ENCODE measurements at places on chromosomes 16 and 17.
A peak's percentile ranks its signal among the peaks of the same experiment; 100 is the strongest.

GRCh38 chr17:13462673-13463124 is 139.0 kb downstream of the HS3ST3A1 start:
- DNase-seq, result no peak

DNA sequence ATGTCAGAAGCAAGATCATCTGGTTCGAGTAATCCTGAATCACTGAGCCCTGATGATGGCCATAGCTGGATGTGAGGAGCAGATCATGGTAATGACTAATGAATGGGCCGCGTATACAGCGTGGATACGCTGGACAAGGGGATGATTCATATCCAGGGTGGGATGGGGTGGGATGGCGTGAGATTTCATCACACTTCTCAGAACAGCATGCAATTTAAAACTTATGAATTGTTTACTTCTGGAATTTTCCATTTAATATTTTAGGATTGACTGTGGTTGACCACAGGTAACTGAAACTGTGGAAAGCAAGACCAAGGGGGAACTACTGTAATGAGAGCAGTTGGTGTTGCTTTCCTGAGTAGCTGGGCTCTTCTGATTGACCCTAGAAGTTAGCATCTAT is 225.5 kb downstream of the STX8 start:
- no peak for DNase-seq

DNA sequence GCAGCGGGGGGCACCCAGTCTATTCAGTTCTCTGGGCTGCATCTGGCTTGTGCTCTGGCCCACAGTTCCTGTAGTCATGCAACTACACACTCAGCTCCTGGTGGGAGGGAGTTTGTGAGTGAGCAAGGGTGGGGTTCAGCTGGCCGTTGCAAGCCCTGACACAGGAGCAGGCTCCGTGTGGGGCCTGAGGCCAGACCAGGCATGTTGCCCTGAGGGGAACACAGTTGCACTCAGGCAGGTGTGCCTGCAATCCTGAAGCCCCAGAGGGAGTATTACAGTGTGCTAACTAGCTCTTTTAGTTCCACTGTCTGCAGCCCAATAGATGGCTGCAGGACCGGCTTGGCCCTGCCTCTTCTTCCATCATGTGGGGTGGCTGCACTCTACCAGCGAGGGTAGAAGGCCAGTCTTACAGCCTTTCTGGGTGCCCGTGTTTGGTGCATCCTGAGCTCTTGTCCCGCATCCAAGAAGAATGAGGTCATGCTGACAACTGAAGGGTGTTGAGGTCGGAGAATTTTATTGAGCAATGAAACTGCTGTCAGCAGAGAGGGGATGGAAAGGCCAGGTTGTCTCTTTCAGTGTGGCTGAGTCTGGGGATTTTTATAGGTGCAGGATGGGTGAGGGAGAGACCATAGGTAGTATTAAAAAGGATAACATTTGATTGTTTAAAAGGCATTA is 49.9 kb upstream of the ELAC2 start:
- no peak for DNase-seq

- no peak for DNase-seq
Observed at GRCh38 chr16:90070440-90070839, 6.7 kb downstream of the PRDM7 start.

GRCh38 chr17:33837281-33837680 is 417.8 kb upstream of the CCL2 start:
- no peak for DNase-seq

DNA sequence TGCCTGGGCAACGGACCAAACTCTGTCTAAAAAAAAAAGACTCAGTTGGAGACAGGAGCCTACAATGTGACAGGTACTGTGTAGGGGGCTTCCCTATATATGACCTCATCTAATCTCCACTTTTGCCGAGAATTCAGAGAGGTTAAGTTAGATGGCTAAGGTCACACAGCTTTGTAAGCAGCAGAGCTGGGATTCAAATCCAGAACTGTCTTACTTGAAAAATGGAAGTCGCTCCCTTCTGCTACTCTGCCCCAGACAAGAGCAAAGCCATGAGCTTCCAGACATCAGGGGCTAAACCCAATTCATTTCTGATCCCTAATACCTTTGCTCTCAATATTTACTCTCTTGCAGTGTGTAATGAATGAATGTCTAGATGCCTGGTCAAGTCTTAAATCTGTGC is 41.5 kb upstream of the ABCC12 start:
- no peak for DNase-seq

- peak; percentile 75 for DNase-seq
Observed at GRCh38 chr17:79612468-79613194, 1.8 kb upstream of the RBFOX3 start.

DNA sequence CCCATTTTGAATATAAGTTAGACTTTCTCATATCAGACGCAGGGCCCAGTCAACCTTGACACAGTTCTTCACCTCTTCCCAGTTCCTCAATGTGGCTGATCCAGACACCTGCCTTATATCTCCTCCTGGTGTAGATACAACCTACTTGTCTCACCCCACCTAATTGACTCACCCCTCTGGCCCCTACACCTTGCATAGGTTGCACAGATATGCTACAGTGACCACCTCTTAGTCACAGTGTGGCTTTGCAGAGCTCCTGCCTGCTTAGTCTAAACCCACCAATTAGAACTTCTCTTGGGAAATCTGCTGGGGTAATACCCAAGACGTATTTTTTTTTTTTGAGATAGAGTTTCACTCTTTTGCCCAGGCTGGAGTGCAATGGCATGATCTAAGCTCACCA is 16.8 kb downstream of the CHP2 start:
- DNase-seq, result no peak

DNA sequence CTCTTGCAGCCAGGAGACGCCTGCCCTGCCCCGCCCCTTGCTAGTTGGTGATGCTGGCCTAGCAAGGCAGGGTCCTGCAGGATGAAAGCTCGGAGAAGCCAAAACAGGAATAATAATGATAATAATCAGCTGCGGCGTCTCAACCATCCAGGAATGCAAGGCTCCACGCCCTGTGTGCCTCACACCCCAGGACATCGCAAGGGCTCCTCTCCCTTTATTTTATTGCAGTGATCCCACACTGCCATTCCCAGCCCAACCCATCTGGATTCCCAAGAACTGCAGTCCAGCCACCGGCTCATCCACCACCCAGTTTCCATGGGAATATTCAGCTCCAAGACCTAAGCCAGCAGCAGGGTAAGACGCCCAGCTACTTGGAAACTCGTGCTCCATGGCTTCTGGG is 21.0 kb upstream of the ZNF652 start:
- DNase-seq, result no peak

DNA sequence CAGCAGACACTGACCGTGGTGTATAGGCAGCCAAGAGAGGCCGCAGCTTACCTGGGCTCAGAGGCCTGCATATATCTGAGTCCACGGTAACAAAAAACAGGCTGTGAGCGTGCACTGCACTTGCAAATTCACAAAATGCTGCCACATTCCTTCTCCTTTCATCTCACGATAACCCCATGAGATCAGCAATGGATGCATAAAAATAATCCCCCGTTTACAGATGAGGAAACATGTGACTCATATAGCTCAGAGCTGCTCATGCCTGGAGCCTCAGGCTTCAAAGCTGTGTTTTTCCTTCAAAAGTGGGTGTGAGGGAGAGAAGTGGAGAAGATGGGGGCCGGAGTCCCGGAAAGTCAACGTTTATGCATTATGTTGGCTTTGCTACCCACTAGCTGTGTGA is 118.3 kb upstream of the FOXF1 start:
- DNase-seq, result no peak

- peak; percentile 5 for DNase-seq
Observed at GRCh38 chr17:20010099-20010863, 1.1 kb downstream of the SPECC1 start.

DNA sequence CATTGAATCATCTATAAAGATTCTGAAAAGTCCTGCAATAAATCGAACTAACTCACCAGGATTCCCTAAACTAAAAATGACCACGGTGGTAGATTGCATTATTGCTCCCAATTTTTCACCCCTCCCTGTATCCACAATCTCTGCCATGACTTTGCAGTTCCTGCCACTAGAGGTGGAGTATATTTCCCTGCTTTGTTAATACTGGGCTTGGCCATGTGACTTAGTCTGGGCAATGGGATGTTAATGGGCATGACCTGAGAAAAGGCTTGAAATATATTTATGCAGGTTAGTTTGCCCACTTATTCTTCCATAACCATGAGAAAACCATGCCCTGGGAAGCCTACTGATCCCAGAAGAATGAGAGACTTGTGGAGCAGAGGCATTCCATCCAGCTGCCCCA is 59.1 kb downstream of the NOG start:
- no peak for DNase-seq

- DNase-seq, result no peak
Observed at GRCh38 chr17:56845934-56846333, 12.0 kb downstream of the DGKE start.

- DNase-seq, result peak; percentile 92
Observed at GRCh38 chr17:42704837-42705494, 22.6 kb downstream of the CNTNAP1 start.

DNA sequence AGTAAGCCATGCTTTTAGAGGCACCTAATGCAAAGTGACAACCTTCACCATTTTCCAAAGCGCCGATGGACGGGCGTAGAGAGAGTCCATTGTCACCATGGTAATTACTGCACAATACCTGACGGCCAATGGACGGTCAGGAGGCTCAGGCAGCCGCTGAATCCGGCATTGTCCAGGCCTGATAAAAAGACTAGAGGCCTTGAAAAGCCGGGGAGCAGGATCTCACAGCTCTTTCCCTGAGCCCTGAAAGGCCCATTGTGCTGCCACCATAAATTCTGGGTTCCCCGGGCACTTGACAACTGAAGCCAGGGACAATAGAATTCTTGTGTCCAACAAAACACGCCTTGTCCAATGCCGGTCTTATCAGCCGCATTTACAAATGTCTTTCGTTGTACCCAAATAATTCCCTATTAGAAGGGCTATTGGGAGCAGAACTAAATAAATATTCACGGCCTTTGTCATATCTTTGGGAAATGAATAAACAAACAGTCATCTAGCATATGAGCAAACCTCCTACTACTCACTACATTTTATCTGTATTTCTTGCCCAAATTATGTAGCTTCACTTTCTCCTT is 62.4 kb downstream of the CDH11 start:
- no peak for DNase-seq

GRCh38 chr17:43846963-43847371 is at the start of gene CD300LG:
CD300LG (plus strand) TSS chr17:43847176; CDS start chr17:43847217, 41 bp downstream.
- no peak for DNase-seq

DNA sequence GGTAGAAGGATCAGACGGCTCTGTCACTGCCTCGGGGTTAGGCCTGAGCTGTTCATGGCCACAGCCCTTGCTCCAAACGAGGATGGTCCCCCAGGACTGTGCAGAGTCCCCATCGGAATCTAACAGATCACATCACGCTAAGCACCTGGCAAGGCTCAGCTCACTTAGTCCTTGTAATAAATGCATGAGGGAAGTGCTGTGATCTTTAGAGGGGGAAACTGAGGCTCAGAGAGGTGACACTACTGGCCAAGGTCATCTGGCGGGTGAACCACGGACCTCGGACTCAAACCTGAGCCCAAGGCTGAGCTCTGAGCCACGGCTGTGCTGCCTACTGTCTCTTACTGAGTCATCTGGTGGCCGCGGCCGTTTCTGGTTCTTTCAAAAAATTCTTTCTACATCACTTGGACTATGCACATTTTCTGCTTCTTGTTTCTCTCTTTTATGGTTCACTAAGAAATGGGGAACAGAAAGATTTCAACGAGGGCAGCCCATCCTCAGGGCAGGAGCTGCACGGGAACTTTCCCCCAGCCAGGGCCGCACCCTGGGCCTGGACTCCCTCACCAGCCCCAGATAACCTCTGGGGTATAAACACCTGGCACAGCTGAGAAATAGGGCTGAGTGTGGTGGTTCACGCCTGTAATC is 55.6 kb downstream of the COTL1 start:
- no peak for DNase-seq
